ENCODE measurements at places on chromosomes 6 and 20. TPM values are rescaled to one million over a fixed set of nuclear protein-coding genes. Genes with fewer than 3 reads are reported as not detected.

The PDYN gene
- total RNA-seq: not detected

The ABT1 gene
- total RNA-seq: 27.4 TPM

The ERVFRD-1 gene
- not detected for total RNA-seq

The WFDC12 gene
- not detected for total RNA-seq

The CST5 gene
- not detected for total RNA-seq

The RIN2 gene
- total RNA-seq: 15.7 TPM

The GMDS gene
- 7.9 TPM for total RNA-seq

Measured in SJSA1 (cell line).